Midbrain (tissue), 1 donor: ENCODE measurements at places on chromosomes 12 and 14.

- no peak for DNase-seq
These were observed at the start of gene TSHR for GRCh38 chr14:80955416-80955941. TSS of gene TSHR (plus strand) at chr14:80955621. CDS start at chr14:80955681, 60 bp downstream.

GRCh38 chr14:101997429-101998336 lies 33.3 kb downstream of the DYNC1H1 start:
- DNase-seq = no peak

DNA sequence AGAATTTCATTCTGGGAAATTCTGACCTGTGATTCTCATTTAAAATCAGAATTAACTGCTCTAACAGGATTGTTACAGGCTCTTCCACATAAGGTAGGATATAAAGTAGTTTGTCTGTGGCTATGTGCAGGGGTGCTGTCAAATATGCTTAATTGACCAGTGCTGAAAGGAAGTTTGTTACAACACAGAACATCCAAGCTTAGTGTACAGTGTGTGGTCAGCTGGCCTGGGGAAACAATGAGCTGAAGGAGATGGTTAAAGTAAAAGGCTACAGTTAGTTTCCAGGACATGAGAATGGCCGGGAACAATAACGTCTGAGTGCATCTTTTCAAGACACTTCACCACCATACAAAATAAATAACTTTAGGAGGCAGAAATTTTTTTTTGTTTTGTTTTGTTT lies 68.0 kb downstream of the PKP2 start:
- DNase-seq = no peak

DNA sequence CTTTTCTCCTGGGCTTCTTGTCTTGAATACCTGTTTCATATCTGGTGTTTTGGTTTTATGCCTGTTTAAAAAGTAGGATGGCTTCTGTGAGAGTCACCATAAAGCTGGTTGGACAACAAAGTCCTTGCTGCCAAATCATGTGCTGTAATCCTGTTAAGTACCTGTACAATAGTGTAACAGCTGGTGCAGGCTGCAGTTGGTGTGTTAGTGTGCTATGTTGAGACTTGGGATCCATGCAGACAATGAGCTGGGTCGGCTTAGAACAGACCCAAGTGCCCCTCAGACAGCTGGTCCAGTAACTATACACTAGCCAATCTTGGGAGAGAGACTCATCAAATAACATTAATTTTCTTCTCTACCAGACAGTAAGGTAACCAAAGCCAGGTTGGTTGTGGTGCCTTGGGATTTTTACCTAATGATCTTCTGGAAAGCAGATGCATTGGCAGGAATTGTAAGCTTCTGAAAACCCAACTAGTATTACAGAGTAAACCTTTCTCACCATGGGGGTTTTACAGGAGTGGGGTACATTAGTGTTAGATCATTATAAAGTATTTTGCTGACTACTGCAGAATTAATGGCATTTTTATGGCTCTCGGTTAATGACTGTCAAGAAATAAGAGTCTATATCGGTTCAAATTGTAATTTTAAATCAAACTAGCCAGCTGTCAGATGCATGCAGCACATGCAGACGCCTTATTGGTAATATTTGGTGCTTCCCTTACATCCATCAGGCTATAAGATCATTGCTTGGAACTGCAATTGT lies 231.2 kb downstream of the PDZRN4 start:
- no peak for DNase-seq

DNA sequence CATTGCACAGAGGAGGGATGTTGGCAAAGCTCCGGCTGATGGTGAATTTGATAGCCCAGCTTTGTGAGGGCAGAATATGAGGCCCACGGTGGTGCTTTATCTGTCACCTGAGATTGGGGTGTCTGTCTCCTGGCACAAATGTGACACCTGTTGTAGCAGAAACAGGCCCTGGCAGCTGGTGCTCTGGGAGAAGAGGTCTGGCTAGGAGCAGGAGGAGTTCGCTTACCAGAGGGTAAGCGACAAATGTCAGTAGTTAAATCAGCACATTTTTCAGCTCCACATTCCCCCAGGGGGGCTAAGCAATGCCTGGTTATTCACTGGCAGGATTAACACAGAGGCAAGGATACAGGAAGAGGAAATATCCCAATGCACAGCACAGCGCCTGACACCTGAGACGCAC lies 71.1 kb downstream of the B4GALNT3 start:
- DNase-seq = no peak

GRCh38 chr14:72739446-72740405 lies 154.2 kb downstream of the DPF3 start:
- no peak for DNase-seq

GRCh38 chr14:71705460-71705859 lies 226.8 kb upstream of the RGS6 start:
- no peak for DNase-seq
